ENCODE measurements at places on chromosomes 6 and 20.

- DNase-seq, result no peak
Measured at GRCh38 chr20:22312744-22313346, 271.5 kb downstream of the FOXA2 start.

GRCh38 chr6:162899148-162899547 lies 171.4 kb downstream of the PACRG start:
- DNase-seq, result no peak

DNA sequence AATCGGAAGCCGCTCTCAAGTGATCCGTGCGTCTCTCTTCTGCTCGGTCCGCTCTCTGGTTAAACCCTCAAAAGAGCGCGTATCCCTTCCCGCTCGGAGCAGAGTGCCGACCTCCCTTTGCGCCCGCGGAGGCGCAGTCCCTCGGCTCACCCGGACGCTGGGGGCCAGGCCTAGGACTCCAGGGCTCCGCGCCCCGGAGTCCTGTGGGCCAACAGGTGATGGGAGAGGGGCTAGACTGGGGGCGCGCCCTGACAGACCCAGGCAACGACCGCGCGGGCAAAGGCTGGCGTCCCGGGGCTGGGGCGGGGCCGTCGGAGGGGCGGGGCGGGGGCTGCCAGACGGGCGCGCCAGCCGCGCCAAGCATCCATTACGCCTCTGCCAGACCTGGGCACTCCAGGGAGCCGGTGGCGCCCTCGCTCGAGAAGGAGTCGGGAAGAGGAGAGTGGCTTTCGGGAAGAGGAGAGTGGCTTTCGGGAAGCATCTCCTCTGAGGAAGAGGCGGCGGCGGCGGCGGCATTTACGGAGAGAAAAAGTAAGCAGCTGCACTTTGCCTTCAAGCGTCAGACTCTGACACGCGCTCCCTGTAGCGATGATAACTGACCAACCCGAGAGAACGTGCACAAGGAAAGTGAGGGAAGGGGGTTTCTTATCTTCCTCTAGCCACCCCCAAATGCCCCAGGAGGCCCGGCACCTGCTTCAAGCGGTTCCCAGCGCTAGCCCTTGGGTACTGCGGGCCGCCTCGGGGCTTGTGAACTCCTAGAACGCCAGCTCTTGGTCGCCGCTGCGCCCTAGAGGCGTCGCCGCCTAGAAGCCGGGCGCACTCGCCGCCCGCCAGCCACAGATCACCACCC lies 2.6 kb downstream of the EPHA7 start:
- DNase-seq, result no peak

- no peak for DNase-seq
Measured at GRCh38 chr6:166708460-166708859, 81.4 kb upstream of the RPS6KA2 start.

DNA sequence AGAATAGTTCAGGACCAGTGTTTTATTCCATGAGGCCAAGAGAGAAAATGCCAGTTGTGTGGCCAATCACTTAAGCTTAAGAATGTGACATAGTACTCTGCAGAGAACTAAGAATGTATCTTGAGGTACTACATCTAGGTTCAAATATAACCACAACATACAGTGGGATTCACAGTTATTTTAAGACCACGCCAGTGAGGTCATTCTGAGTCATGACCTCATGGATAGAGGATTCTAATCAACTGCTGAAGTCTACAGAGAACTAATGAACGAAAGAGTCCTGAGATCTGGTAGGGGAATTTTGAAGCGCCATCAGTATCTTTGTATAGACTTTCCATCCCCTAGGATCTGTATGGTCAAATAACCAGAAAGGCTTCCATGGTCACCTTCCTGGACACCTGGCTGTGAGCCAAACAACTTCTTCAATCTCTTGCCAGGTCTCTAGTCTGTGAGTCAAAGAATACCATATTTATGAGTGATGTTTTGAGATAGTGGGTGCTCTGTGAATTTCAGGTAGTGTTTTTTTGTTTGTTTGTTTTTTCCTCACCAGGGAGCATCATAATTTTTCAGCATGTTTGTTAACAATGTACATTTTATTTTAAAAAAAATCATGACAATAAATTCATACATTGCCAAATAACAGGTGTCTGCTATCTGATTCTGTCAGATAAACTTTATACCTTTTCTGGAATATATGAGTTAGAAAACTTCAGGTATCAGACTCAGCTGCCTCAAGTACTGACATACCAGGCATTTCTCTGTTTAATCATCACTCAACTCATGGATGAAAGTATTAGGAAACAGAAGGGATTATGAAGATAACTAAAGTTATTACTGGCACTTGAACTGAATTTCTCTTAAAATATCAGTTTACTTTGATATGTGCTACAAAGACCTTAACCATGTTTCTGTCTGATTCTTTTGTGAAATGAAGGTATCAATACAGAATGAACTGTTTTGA lies 217.9 kb downstream of the PLCB4 start:
- DNase-seq, result no peak

DNA sequence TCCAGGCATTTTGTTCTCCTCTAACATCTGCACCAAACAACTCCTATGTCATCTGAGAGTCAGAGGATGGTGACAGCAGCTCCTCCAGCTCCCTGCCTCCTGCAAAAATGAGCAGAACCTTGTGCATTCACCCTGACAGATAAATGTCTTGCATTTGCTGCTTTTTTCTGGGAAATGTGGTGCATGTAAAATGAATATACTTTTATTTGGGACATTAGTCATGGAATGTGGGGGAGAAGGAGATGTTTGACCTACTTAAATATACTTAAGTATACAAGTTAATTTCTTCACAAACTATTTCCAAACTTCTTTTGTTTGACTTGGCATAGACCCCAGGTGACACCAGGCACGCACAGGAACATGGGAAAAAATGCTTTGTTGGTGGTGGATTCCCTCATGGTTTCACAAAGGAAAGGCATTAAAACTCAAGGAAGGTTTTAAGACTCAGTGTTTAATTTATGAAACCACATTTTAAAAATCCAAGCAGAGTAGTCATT lies 181.8 kb upstream of the MCHR2 start:
- DNase-seq, result no peak

DNA sequence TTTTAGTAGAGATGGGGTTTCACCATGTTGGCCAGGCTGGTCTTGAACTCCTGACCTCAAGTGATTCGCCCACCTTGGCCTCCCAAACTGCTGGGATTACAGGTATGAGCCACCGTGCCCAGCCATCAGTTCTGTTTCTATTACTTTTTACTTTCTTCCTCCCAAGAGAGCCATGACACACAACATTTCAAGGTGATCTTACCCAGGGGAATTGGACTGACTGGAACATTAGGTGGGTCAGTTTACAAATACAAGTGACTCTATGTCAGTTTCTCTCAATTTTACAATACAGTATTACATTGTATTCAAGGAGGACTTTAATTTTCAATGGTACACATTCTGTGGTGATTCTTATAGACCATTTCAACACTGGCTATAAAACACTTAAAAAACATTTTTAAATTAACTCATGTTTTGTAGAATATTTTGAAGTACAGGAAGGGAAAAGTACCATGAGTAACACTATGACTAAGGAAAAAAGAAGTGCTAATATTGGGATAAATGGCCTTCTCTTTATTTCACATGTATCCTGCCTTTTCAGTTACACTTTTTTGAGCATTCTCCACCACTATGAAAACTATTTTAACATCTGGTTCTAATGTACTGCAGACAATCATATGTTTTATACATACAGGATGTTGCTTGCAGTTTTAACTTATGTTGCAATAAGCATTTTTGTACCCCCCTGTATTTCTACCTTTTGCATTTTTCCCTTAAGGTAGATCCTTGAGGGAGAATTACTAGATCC lies 8.4 kb downstream of the TPBG start:
- DNase-seq, result no peak

DNA sequence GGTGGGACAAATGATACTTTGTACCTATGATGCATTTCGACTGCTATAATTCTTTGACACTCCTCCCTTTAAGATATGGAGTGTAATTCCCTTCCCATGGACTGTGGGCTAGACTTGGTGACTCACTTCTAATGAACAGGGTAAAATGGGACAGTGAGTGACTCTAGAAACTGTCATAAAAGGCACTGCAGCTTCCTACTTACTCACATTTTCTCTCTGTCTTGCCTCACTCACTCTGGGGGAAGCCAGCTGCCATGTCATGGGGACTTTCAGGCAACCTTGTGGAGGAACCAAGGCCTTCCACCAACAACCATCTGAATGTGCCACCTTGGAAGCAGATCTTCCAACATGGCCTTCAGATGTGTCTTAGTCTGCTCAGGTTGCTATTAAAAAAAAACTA lies 12.9 kb upstream of the GFOD1 start:
- DNase-seq, result no peak

DNA sequence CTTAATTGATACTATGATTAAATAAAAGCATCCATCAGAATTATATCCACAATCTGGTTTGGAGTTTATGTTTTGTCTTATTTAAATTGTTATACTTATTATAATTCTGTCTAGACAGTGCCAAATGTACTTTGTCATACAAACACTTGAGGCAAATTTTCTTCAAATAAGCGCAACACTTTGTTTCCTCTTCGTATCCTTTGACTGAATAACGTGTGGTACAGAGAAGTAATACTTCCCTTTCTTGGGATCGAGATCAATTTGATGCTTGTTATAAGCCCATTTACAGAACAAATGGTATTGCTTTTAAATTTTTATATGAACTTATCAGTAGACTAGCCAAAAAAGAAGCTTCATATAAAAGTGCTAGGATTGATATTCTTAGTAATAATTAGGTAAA lies 111.0 kb downstream of the ATG5 start:
- no peak for DNase-seq

DNA sequence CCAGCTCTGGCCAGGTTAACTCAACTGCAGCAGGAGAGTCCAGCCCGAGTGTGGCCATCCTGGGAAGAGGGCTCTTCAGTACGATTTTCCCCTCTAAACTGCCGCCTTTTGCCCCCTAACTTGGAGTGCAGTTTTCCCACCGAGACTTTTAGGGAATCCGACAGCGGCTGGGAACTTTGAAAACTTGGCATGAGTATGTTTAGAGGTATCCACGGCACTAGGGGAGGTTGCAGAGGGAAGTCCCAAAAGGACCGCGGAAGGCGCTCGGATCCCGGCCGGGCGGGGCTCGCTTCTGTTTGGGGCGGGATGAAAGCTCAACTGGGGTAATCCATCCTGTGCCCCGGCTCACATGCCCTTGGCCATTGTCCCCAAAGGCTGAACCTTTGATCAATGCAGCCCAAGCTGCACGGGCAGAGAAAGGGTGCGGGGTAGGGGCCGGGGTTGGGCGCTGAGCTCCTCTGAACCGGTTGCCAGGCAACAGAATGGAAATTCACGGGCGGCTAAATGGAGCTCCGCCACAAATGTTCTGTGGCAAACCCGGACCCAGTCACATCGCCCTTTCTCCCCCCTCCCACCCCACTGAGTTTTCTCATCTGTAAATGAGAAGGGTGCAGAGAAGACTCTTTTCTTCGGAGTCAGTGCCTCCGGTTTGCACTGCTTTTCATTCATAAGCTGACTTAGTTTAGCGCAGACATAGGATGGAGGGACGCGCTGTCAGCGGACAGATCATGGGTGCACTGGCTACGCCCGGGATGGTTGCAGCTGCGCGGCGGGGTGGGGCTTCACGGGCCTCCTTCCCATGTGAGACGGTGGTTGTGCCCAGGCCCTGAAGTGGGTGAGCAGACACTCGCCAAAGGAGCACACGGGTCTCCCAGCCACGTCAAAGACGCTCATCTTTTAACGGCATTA lies 2.3 kb downstream of the BMP6 start:
- no peak for DNase-seq

- no peak for DNase-seq
Measured at GRCh38 chr6:123604067-123604466, 32.7 kb downstream of the TRDN start.

DNA sequence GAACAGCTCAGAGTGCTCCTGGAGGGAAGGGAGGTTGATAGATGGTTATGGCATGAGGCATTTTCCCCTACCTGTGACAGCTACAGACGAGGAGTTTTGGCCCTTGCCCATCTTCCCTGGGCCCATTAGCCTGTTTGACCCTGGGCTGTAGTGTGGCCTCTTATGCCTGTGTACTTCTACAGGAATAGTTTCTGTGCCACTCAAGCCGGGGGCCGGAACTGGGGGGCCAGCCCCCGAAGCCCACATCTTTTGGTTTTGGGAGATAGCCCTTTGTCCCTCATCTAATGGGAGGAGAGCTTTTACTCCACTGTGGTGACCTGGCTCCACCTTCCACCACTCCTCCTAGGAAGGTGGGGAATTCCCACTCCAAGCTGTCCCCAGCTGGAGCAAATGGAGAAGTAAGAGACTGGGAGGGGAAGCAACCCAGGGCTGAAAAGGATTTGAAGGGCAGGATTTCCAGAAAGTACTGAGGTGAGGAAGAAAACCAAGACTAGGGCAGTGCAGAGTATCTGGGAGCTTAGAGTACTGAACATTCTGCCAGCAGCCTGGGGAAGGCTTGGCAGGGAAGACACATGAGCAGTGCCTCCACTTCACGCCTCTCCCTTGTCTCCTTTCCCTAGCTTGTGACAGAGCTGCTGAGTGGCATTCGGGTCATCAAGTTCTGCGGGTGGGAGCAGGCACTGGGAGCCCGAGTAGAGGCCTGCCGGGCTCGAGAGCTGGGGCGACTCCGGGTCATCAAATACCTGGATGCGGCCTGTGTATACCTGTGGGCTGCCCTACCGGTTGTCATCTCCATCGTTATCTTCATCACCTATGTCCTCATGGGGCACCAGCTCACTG lies 6.9 kb downstream of the ABCC10 start:
- DNase-seq, result no peak
